ENCODE measurements at places on chromosomes 2 and 18.
A peak's percentile ranks its signal among the peaks of the same experiment; 100 is the strongest.

GRCh38 chr2:51918113-51918512, 886.2 kb upstream of the NRXN1 start:
- no peak for DNase-seq

GRCh38 chr2:69831354-69831905, 2.0 kb downstream of the GMCL1 start:
- no peak for DNase-seq

- no peak for DNase-seq
Measured at GRCh38 chr2:238881353-238882081, 33.6 kb downstream of the TWIST2 start.

DNA sequence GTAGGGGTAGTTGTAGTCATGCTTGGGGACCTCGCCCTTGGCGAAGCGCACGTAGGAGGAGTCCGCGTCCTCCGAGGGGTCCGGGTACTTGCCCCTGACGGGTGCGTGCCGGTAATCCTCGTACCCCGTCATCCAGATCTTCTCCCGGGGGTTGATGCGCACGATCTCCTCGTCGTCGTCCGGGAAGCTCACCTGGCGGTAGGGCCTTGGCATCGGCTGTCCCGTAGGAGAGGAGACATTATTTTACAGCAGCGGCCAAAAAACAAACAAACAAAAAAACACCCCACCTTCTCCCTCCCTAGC, 86.3 kb downstream of the ACTR2 start:
- DNase-seq = no peak

DNA sequence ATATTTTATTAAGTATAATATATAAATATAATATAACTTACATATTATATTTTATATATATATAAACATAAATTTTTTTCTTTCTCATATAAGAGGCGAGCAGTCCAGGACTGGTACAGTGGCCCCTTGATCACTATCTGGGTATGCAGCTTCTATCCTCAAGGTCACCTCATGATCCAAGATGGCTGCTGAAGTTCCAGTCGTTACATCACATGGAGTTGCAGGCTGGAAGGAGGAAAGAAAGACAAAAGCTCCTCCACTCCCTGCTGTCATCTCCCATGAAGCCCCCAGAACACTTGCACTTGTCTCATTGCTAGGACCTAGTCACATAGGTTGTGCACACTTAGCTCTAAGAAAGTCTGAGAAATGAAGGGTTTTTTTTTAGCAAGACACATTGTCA, 145.1 kb upstream of the SLC1A4 start:
- no peak for DNase-seq

DNA sequence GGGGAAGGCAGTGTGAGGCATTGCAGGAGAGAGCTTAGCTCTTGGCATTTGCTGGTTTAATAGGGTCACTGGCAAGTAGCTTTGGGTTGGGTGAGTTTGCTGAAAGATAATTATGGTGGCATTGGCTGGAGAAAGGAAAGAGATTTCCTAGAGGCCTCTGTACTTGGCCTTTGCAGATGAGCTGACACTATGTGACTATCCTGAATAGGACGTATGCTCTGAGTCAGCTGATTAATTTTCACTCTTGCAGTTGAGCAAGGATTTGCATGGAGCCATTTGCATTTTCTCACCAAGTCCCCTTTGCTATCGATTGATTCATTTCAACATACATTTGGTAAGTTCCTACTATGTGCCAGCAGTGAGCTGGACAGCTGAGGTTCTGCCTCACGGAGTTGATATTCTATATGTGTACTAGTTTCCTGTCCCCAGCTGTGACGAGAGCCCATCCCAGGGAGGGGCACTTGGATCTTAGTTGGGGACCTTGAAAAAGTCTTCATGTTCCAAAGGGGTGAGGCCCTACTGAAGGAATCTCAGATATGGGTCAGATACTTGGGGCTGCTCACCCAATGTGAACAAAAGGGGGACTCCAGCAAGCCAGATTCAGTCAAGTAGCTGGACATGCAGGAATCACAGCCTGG, 245.7 kb downstream of the LOXHD1 start:
- no peak for DNase-seq

GRCh38 chr2:44937688-44938240, 3.7 kb upstream of the SIX3 start:
- DNase-seq = peak; percentile 28

All from stimulated activated CD8-positive, alpha-beta memory T cell treated with anti-CD3 and anti-CD28 coated beads, Interleukin-7, amount 100 ng/mL, for 48 hours (primary cell).